Cerebellar nuclear complex (tissue), 1 donor: ENCODE measurements at places on chromosomes 3 and 15.

GRCh38 chr3:14989943-14990779 is 42.8 kb downstream of the NR2C2 start:
- no peak for DNase-seq

DNA sequence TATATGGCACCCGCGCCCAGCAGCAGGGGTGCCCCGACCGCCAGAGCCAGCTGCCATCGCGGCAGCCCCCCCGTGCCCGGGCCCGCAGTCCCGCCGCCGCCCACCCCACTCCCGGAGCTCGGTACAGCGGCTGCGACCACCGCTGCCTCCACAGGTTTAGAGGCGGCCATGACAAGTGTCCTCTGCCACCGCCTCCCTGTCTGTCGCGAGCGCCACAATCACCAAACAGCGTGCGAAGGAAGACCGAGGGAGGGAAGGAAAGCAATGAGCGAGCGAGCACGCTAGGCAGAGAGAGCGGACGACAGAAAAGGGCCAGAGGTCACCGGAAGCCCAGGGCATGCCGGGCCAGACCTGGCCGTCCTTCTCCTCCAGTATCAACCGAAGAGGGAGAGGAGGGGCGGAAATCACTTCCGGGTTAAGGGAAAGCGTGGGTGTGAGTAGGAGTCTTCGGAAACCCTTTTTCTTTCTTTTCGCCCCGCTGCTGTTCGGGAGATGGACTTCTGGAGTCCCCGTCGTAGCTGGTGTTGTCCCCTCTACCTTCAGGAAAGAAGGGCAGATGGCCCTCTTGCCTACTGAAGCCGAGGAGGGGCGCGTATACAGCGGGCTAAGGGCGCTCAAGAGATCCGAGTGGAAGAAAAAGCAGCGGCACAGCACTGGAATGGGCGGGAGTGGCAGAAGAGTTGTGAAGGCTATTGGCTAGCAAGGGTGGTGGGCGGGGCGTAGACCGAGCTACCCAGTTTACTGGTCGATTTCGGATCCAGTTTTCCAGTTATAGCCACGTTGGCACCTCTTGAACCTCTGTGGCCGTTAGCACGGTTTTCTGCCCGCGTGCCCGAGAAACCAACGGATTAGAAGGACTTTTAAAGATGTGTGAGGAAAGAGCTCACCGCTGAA is at the start of the genes LNP1 and TOMM70:
Gene LNP1 (plus strand): TSS at position 760 of the 894 bp plus-strand sequence. CDS start 28,191 bp downstream, outside the sequence.
Gene TOMM70 (minus strand): TSS at position 310 of the 894 bp plus-strand sequence. CDS start 140 bp downstream, at position 170.
- DNase-seq = peak; percentile 88

GRCh38 chr3:38644662-38645053 is 4.8 kb downstream of the SCN5A start:
- no peak for DNase-seq

- no peak for DNase-seq
Observed at GRCh38 chr3:104943974-104944373, 422.7 kb upstream of the ALCAM start.
